ENCODE measurements at places on chromosomes 1 and 21. TPM values are rescaled to one million over a fixed set of nuclear protein-coding genes. Genes with fewer than 3 reads are reported as not detected.

DNA sequence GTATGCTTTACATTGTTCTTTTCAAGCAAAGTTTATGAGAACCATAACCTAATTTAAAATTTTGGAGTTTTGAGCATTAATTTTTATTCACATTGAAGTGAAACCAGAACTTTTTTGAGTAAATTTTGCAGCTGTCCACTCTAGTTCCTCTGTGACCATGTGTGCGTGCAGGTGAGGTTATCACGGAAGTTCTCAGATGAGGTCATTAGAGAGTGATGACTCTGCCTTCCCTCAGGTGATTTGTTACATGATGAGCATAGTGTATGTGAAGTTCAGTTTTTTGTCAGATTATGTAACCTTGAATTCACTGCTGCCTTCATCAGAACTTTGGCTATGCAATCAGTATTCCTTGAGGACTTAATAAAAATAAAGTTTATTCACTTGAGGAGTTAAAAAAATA, 828.2 kb downstream of the ADGRL2 start:
- no peak for DNase-seq

The RAP1GAP gene
- 21.3 TPM for polyA plus RNA-seq

The BGLAP gene
- polyA plus RNA-seq, result 10.4 TPM

The RIPPLY3 gene
- 1.8 TPM for polyA plus RNA-seq

The ZBTB8A gene
- 13.2 TPM for polyA plus RNA-seq

The CR1L gene
- polyA plus RNA-seq, result 1.4 TPM

DNA sequence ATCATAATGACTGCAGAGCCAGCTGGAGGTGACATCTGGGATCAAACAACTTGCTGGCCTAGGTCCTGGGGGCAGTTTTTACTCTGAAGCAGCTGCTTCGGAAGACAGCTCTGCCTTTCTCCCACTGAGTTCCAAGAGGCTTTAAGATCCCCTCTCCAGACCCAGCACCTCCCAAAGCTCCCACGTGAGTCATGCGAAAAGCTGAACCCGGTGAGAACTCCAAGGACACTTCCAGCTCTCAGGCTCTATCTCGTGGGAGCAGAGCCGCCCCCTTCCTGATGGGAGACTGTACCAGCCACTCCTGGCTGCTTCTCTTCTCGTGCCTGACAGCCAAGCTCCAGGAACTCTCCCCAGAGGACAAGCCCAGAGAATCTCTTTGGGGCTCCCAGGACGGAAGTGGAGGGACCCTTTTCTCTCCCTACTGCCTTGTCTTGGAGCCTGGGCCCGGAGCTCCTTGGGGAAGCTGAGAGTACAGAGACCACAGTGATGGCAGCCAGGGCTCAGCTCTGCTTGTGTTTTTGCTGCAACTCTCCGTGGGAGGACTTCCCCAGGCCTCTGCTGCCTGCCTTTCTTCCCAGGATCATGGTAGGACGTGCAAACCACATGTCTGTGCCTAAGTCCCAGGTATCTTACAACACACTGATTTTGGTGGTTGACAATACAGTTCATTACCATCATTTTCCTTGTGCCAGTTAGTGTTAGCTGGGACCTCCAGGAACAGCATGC, 40.6 kb downstream of the STUM start:
- no peak for DNase-seq

DNA sequence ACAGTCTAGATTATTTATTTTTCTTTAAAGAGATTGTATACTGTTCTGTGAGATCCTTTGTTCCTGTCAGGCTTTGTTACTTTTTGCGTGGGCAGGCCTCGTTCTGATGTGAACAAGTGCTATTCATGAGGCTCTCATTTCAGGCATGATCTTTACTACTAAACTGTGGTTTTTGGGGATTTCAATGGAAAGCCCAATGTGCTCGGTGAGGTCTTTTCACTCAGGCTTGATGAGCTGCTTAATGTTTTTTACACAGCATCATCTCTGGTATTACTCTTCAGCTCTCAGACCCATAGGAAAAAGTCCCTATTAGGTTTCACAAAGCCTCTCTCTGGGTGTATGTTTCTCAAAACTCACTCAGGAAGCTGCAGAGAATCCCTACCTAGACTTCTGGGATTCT, 419.4 kb downstream of the GPATCH2 start:
- no peak for DNase-seq

DNA sequence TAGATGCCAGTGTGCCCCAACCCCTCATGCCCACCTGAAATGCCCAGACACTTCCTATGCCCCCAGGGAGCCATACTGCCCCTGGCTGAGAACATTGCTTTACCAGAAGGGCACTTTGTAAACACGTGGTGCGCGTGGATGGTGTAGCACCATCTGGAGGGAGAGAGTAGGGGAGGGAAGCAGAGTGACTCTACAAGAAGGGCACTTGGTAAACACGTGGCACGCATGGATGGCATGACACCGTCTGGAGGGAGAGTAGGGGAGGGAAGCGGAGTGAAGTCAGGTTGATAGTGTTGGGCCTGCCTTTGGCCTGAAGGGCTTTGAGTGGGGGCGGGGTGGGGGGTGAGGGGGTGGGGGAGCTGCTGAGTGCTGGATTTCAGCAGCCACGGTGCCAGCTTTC, 324.0 kb upstream of the VAMP3 start:
- DNase-seq, result no peak

GRCh38 chr1:11784993-11785769, 20.6 kb downstream of the MTHFR start:
- no peak for DNase-seq

DNA sequence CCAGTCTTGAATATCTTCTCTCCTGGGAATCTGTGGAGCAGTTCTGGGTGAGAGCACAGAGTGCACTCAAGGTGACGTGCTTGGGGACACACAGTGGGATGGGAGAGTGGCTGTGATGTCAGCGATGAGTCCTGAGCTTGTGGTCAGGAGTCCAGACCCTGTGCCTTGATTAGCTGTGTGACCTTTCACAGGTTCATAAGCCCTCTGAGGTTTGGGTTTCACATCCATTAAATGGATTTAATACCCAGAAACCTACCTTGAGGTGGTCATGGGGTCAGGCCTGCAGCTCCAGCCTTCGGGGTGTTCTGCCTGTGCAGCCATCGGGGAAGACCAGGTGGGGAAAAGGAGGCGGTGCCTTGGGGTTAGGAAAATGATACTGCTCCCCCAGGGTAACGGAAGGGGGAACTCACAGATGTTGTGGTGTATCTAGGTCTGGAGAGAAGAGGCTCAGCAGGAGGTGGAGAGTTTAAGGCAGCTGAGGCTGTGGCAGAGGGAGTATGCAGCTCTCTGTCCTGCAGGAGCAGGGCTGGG, 38.5 kb upstream of the ETV3 start:
- DNase-seq, result no peak

DNA sequence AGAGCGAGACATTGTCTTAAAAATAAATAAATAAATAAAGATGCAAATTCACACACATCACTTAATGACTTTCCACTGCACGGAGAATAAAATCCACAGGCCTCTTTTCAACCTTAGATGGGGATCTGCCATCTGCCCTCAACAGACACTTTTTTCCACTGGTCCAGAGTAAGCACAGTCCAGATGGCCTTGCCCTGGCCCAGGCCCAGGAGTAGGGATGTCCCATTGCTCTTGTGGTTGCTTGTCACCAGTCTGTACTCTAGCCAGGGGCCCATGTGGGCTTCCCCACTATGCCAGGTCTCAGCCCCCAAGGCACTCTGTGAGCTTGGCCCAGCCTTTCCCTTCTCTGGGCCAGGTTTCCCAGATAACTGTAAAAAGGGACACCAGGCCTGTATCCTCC, 17.4 kb downstream of the PLOD1 start:
- DNase-seq, result no peak

The BTG3 gene
- 57.0 TPM for polyA plus RNA-seq

GRCh38 chr1:85360730-85361493, 84.5 kb upstream of the BCL10 start:
- no peak for DNase-seq

DNA sequence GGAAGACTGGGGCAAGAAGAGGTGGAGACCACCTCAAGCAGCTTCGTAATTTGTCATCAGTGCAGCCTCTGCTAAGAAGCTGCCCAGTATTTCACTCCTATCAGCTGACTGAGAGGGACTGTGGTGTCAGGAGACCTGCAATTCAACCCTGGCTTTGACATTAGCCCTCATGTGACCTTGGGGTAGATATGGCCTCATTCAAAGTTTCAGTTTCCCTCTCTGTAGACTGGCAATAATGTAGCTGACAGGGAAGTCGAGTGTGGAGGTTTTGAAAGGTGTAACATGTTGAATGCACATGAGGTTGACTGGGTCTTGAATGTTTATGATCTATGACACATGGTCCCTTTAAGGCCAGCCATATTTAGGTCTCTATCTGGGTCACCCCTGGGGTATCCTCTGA, 2.2 kb upstream of the SPRR4 start:
- no peak for DNase-seq

The C1orf52 gene
- 53.2 TPM for polyA plus RNA-seq

DNA sequence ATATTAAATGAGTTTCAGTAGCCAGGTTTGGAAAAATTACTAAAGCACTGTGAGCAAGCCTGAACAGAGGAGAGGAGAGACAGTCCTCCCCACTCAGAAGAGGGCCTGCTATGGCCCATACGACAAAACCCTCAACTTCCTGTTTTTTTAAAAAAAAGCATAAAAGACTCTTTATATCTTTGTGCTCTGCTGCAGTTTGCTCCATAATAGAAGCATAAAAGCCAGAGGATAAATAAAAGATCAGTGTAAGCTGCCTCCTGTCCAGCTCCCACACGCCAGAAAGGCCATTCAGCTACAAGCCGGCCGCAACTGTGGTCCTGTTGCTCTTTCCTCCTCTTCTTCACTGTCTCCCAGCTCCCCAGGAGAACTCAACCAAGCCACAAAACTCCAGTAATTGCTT, 37.8 kb downstream of the NID1 start:
- DNase-seq, result no peak

DNA sequence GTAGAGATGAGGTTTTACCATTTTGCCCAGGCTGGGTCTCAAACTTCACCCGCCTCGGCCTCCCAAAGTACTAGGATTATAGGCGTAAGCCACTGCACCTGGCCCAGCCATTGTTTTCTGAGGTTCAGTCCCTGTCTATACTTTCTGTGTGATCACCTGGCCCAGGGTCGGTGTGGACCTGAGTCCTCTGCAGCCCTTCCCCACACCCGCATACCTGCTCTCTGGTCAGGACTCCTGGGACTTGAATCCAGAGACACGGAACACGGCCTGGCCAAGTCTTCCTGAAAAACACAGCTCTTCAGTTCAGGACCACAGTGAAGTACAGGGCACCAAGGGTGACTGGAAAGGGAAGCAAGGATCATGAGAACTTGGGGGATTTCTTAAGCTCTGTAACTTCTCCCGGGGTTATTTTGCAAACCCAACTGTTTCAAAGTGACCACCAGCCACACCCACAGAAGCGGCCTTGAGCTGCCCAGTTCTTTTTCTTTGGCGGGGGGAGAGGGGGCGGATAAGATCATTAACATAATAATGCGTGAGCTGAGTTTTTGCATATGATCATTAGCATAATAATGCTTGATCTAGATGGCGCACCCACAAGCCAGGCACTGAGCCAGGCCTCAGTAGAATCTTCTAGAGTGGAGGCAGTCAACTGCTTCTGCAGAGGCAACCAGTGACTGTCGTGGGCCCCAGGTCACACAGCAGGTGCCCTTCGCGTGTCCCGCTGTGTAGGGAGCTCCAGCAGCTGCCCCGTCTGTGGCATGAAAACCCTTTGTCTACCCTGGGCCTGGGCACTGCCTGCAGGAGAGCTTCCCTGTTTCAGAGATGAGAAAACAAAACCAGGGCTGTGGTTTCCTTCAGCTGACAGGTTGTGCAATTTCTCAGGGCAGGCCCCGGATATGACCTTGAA, 1.7 kb upstream of the NADK start:
- DNase-seq, result no peak

GRCh38 chr1:204649721-204650521, 35.6 kb downstream of the LRRN2 start:
- DNase-seq, result no peak

- no peak for DNase-seq
Measured at GRCh38 chr1:150083907-150084306, 16.3 kb downstream of the VPS45 start.

The OR2G3 gene
- not detected for polyA plus RNA-seq

DNA sequence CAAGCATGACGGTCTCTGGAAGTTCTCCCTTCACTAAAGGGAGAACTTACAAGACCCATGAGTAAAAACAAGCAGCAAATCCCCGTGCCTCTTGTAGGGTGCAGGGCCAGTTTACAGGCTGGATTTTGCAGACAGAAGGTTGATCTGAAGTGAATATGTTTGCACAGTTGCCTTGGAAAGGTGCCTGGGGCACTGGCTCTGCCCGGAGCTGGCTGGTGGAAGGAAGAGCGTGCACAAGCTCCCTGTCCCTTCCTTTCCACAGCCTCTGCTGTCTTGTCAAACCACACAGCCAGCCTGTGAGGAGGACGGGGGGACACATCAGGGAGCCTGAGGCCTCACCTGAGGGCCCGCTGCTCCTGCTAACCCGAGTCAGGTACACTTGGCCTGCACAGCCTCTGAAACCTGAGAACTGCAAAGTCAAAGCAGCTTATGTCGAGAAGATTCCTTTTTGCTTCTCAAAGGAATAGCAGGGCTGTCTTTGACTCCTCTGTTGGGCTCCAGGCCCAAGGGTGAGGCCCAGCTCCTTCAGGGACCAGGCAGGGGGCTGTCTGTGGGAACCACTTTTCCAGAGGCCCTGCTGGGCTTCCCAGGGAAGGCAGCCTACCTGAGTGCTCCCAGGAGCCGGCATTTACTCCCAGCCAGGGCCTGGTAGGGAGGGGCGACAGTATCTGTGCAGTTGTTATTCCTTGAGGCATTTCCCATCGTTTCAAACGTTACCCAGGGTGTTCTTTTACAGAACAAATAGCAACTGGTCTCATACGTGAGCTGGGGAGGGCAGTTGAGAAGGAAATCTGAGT, 251.5 kb downstream of the SIPA1L2 start:
- DNase-seq, result no peak

The LCE1F gene
- not detected for polyA plus RNA-seq

GRCh38 chr1:905811-906599, 17.7 kb upstream of the SAMD11 start:
- DNase-seq, result no peak

GRCh38 chr21:44006017-44006619, 6.0 kb upstream of the TRAPPC10 start:
- no peak for DNase-seq

The CHD5 gene
- 0.31 TPM for polyA plus RNA-seq

DNA sequence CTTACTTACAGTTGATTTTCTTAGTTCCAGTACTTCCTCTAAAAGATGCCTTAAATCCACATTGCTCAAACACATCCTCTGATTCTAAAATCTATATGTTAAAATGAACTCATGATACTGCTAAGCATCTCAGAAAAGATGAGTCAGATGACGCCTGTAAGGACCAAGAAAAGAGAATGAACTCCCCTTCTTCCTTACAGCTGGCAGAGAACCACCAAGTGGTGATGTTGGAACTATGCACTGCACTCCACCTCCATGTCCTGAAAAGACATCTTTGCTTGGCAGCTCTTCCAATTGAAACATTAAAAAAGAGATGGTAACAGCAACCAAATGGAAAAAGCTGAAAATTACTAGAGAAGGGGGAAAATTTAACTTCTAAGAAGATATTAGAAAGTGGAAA, 648.8 kb downstream of the PTPRC start:
- DNase-seq, result no peak
